ENCODE measurements at places on chromosomes 3 and 15.

DNA sequence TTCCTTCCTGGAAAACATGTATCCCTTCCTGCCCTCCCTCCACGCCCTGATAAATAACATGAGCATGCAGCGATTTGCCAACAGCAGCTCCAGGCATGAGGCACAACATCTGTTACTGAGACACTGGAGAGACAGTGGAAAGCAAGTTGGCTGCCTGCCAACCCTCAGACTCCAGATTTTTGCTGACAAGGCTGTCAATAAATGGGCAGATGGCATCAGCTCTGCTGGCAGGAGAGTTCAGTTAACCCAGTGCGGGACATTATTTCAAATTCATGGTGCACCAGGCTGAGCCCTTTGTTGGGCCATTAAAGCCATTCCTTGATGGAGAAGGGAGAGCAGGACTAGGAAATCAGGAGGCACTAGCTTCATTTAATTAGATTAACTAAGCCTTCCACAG, 293.3 kb downstream of the MEX3B start:
- peak; percentile 76 for DNase-seq

GRCh38 chr3:86990734-86991481, at the start of gene VGLL3:
Gene VGLL3, minus strand, starts transcription at chr3:86991149. Its CDS starts 406 bp downstream, at chr3:86990743.
- DNase-seq, result peak; percentile 87

- no peak for DNase-seq
Observed at GRCh38 chr15:83694015-83694414, 40.1 kb downstream of the ADAMTSL3 start.

- peak; percentile 59 for DNase-seq
Observed at GRCh38 chr15:66936109-66936860, 129.1 kb upstream of the SMAD3 start.

DNA sequence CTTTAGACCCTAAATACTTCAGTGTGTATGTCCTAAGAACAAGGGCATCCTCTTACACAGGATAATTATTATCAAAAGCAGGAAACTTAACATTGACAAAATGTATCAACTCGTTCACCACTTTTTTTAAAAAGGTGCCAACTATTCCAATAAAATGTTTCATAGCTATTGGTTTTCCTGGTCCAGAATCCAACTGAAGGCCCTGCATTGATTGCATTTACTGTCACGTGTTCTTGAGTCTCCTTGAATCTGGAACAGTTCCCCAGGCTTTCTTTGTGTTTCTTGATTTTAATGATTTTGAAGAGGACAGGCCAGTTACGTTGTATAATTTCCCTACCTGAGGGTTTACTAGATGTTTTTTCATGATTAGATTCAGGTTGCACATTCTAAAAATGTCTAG, 94.6 kb upstream of the ARHGEF3 start:
- no peak for DNase-seq

- no peak for DNase-seq
Observed at GRCh38 chr3:193822492-193823212, 229.6 kb downstream of the OPA1 start.

GRCh38 chr3:127403795-127404194, 115.9 kb upstream of the PRR20G start:
- DNase-seq, result no peak

DNA sequence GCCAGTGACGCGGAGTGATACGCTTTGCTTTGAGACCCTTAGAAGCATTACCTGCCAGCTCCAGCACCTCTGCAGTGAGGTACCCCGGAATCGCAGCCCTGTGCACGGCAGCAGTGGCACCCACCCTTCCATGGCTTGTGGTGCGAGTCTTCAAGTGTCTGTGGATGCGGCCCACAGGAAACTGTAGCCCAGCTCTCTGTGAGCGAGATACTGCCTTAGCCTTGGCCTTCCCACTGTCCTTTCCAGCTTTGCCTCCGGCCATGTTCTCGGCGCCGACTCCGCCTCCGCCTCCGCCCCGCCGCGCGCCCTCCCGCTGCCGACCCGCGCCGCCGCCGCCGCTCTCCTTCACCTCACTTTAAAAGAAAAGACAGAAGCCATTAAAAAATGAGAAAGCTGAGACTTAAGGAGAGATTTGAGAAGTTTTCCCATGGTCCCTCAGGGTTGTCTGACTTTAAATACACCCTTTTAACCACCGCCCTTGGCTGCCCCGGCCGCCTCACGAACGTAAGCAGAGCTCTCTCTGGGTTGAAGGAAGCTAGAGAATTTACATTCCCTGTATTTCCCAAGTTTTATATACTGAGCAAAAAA, 78.5 kb upstream of the FAM174B start:
- DNase-seq, result no peak

GRCh38 chr15:82951472-82952157, 905 bp downstream of the HOMER2 start:
- DNase-seq, result no peak

DNA sequence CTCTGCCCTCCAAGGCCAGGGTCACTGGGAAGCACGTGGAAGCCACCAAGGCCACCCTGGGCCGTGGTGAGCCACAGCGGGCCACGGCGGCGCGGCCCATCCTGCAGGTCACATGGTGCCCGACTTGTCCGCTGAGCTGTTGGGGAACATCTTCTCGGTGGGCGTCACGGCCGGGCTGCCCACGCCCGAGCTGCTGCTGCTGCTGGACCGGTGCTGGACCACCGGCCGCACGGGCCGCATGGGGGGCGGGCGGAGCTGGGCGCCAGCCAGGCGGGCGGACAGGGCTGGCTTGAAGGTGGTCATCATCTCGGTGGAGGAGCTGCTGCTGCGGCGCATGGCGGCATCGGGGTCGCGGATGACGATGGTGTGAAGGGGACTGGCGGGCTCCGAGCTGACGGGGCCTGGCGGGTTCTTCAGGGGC, 22.1 kb upstream of the RAD18 start:
- DNase-seq, result no peak

DNA sequence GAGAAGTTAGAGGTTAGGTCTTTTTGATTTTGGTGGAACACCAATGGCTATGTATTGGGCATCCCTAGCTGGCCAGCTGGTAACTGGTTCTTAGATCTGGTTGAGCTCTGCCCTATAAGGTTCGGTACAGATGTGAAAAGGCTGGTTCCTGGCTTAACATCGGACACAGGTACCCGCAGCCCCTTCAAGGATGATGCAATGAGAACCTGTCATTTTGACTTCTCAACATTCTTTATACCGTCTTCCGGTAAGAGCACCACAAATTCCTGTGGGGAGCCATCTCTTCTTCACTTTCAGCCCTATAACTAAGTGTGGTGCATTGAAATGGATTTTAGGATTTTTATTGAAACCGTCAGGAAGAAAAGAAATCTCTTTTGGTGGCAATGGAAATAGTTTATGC, 222.8 kb downstream of the ADAMTS9 start:
- DNase-seq, result no peak
